ENCODE measurements at places on chromosomes 1 and 21.

- no peak for DNase-seq
Measured at GRCh38 chr1:82052563-82052962, 251.8 kb downstream of the ADGRL2 start.

- DNase-seq = no peak
Measured at GRCh38 chr1:109383087-109383779, 14.5 kb downstream of the SORT1 start.

DNA sequence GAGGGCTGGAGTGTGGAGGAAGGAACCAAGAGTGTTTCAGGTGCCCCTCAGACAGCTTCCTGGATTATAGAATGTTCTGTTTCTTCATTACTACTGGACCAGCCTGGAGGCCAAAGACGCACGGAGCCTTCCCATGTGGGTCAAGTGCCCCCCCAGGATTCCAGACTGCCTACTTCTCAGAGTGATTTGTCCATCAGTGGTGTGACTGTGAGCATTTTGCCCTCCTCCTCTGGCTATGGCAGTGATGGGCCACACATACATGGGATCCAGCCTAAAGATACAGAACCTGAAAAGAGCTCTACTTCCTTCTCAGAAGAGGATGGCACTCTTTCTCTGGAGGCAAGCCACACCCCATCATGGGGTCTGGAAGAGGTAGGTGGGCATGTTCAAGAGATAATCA is 64.9 kb downstream of the MACF1 start:
- DNase-seq = no peak

- no peak for DNase-seq
Measured at GRCh38 chr21:34730194-34730593, 61.4 kb downstream of the CLIC6 start.

DNA sequence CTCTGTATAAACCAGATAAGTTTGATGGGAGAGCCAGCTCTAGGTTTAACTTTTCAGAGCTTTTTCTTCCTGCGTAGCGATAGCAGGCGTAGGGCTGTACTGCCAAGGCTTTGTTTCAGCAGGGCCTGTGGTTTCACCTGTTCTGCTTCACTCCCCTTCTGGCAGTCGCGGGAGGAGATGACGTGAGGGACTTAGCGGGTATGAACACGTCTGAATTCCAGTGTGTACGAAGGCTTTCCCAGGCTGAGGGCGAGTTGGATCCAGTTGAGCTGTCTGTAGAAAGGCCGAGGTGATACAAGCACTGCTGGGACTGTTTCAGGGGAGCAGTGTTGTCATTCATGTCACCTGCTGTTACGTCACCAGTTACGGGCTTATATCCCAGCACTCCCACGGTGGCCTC is 21.2 kb downstream of the PEX14 start:
- DNase-seq = no peak

Measured in fibroblast of upper back skin (primary cell).